Ecto neural progenitor cell (in vitro differentiated cells): ENCODE measurements at places on chromosomes 7 and 10.

DNA sequence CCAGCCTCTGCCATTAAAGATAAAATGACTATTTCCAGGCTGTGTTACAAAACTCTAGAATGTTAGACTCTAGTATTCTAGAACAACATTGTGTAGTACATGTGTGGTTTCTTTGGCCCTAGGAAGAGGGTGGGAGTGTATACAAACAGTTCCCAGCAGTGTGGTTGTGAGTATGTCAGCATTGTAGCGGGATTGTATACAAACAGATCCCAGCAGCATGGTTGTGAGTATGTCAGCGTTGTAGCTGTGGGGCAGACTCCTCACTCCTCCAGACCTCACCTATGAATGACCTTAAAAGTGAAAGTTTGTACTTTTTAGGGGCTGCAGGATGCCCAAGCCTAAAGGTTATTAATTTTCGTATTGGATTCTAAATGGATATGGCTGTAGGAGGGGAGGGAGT, 6.9 kb upstream of the ACSL5 start:
- no peak for DNase-seq

- no peak for DNase-seq
Observed at GRCh38 chr10:58647376-58648112, 134.9 kb downstream of the BICC1 start.

DNA sequence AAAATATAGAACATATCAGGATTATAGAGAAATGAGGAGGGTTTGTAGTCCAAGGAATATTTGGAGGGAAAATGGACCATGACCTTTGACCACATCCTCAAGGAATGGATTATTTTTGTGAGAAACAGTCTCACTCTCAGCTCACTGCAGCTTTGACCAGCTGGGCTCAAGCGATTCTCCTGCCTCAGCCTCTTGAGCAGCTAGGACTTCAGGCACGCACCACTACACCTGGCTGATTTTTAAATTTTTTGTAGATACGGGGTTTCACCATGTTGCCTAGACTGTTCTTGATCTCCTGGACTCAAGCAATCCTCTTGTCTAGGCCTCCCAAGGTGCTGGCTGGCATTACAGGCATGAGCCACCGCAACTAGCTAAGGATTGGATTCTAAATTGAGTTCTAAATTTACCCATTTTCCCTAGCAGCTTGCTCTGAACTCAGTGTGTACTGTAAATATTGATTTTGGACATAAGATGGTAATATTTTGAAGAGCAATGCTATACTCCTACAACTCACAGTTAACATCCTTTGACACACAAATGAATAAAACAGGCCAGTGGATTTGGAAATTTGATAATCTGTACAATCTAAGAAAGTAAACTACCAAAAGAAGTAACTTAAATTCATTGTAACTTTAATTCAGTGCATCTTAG, 73.8 kb downstream of the TET1 start:
- DNase-seq: no peak

GRCh38 chr7:92282930-92283329, 37.2 kb downstream of the ANKIB1 start:
- no peak for DNase-seq

GRCh38 chr7:211033-211714, 18.8 kb downstream of the FAM20C start:
- no peak for DNase-seq

DNA sequence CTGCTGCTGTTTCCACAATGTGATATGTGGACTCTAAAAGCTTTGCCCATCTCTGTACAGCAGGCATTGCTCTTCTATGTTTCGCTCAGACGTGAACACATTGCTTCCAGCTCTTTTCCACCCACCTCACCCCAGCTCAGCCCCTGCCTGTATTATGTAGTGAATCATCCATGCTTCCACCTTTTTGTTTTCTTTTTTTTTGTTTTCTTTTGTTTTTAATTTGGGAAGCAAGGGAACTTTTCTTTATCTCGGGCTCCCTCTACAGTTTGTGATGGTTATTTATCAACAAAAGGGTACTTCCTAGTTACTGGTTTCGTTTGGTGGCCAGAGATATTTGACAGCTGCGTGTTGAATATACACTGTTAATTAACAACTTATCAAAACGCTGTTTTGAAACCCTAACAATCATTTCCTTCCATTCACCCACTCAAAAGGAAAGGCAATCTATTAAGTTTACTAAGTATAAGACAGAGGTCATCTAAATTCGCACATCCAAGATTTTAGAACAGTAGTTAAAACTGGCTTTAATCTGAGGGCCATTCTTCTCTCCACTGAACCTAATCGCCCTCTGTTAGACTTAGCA, 127.9 kb upstream of the STK17A start:
- no peak for DNase-seq

DNA sequence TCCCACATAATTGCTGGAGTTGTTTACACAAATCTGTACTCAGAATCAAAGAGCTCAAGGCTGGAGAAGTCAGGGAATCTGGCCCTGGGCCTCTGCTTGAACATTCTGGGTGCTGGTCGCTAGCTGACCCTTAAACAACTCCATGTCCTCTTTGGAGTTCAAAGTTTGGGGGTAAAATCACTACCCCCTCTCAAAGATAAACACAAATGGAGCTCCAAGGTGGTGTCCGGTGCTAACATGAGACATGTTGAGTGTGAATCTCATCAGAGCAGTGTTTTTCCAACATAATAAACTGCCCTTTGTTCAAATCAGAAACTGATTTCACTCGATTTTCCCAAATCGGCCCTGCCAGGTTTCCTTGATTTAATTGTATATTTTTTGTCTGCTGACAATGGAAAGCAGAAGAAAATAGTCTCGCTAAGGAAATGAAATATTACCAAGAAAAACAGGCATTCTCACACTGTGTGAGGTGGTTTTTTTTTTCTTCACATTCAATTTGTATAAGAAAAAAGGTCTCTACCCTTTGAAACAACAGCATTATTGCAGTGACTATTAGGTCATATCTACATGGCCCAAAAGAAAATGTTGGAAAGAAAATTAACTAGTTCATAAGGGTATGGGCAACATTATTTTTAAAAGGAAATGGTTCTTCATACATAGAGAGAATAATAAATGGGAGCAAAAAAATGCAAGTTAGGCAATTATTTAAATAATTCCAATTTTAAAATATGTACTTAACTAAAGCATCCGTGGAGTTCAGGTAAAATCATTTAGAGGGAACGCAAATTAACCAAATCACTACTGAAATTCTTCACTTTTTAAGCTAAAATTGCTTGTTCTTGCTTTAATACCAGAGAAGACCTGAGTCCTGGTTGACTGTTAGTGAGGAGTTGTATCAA, 56.1 kb upstream of the CAPZA2 start:
- DNase-seq: no peak

DNA sequence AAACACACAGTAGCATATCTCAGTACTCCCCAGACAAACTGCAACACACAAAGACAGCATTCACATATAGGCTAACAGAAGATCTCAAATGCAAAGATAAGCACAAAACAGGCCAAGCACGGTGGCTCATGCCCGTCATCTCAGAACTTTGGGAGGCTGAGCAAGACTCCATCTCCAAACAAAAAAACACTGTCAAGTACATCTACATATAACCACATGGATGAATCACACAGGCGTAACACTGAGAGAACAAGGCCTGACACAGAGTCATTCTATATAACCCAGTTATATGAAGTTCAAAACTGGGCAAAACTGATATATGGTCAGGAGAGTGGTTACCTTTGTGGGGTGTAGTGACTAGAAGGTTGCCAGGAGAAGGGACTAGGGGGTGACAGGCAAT, 506.4 kb downstream of the KCNMA1 start:
- DNase-seq: no peak

GRCh38 chr7:46454816-46455215, 533.7 kb upstream of the IGFBP3 start:
- no peak for DNase-seq

DNA sequence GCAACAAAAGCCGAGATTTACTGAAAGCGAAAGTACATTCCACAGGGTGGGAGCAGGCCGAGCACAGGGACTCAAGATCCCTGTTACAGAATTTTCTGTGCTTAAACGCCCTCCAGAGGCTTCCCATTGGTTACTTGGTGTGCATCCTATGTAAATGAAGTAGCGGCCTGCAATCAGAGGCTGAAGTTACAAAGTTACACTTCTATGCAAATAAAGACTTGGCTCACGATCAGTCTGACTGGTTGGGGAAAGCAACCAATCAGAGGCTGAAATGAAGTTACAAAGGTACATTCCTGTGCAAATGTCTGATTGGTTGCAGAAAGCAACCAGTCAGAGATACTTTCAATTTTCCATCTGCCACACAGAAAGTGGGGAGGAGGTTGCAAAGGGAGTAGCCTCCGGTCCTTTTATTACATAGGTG, 4.1 kb downstream of the ACBD7 start:
- DNase-seq: no peak

DNA sequence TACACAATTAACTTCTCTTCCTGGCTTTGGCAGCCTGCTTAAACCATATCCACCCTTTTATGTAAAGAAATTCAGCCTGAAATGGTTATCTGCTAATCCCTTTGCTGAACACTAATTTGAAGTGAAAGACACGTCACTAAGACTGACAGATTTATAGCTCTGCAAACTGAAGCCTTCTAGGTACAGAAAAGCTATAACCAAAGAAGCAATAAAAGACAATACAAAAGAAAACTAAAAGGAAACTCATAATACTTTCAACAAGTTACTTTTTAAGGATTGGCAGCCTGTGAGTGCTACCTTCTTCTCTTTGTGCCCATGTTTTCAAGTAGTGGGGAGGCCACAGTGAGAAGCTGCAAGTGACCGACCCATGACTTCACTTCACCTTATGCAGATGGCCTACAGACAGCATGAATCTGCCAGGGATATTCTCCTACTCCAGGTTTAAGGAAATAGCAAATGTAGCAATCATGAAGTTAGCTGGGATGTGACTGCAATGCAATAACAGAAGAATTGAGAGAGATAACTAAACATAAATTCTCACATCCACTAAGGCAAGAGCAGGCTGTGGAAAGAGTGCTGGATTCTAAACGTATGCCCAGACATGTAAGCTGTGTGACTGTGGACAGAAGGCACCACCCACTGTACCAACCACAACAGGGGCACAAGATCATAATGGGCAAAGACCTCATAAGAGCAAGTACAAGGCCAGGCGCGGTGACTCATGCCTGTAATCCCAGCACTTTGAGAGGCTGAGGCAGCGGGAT, 10.7 kb upstream of the SPOCK2 start:
- DNase-seq: no peak

DNA sequence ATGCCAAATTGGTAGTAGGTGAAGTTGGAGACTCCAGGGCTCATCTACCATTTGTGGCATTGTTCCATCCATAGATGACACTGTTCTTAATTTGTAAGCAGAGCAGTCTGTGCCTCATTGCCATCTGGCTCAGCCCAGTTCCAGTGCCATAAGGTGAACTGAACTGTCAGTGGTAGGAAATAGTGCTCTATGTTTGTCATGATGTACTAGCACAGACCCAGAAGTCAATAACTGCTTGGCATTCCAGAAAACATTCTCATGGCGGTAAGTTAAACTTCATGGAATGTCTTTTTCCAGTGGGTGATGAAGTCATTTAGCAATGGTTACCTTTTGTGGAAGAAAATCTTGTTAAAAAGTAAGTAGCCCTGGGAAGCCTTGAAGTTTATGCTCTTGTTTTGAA, 302.7 kb downstream of the SUGCT start:
- DNase-seq: no peak

DNA sequence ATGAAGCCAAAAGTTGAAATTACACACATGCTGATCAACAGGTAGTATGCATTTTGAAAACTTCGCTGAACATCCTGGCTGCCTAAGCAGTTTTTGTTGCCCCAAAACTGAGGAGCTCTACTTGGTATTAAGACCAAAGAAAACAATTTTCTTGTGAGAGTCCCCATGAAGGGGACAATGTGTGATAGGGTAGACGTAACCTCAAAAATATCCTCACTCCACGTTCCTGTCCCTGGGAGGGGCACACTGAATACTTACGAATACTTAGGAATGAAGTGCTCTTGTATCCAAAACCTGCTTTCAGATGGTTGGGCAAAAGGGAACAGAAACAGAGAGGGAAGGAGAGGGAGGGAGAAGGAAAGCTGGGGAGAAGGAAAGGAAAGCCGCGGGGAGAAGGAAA, 24.7 kb downstream of the CCDC6 start:
- DNase-seq: no peak

- peak; percentile 37 for DNase-seq
Observed at GRCh38 chr7:50953820-50954219, 171.1 kb upstream of the GRB10 start.
